Brain (organoid and tissue), 16 donors: ENCODE measurements at places on chromosomes 6 and 20. TPM values are rescaled to one million over a fixed set of nuclear protein-coding genes. Genes with fewer than 3 reads are reported as not detected.
A peak's percentile ranks its signal among the peaks of the same experiment; 100 is the strongest.

DNAAF9 gene
- 10.5 TPM for polyA plus RNA-seq

MPIG6B gene
- 0.39 TPM for polyA plus RNA-seq

PLCB4 gene
- polyA plus RNA-seq, result 7.5 TPM

BPIFB1 gene
- polyA plus RNA-seq, result not detected

PRKN gene
- 1.4 TPM for polyA plus RNA-seq

LATS1 gene
- 12.0 TPM for polyA plus RNA-seq

DNA sequence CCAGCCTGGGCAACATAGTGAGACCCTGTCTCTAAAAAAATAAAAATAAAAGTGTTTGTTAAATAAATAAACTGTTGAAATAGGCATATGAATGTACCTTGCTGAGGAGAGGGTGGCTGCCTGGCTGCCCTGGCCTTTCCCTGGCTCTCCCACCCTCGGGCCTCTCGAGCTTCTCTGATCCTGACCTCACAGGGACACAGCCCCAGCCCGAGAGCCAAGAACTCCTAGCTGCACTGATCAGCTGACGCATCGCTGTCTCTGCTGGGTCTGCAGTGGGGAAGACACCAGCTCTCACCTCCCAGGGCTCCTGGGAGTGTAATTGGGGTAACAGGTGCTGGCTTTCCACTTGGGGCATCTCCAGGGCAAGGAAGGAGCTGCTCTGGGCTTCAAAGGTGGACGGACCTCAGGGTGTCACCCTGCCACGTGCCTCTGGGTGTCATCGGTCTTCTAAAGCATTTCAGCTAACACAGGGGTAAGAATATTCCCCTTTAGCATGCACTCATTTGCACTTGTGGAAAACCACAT lies 6.9 kb downstream of the TCF15 start:
- no peak for DNase-seq

DNA sequence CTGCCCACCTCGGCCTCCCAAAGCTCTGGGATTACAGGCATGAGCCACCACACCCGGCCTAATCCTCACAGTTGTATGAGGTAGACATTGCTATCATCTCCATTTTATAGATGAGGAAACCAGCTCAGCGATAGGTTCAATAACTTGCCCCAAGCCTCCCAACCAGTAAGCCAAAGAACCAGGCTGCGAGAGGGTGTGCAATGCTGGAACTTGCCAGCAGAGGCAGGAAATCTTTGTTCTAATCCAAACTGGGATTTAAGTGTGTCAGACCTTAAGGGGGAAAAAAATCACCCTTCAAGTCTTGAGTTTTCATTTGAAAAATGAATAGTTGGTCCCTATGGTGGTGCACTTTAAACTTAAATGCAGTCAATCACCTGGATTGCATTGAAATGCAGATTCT lies 20.1 kb upstream of the RNGTT start:
- peak; percentile 35 for DNase-seq

GRCh38 chr6:112252571-112253497 lies 1.5 kb downstream of the LAMA4 start:
- DNase-seq, result no peak

DNA sequence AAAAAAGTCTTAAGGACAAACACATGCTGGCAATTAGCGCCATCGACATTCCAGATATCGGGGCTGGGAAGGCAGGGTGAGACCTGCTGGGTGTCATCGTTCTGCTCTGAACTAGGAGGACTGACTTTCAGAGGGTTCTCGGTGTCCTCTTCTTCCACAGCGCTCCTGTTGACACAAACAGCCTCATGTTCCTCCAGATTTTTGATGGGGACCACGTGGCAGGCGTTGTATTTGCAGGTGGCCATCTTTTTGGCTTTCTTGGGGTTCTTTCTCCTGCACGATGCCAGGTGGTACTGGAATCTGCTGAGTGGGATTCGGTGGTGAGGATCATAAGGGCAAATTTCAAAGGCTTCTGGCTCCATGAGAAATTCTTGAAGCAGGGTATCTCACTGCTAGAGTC lies 469 bp downstream of the GTSF1L start:
- no peak for DNase-seq

DNA sequence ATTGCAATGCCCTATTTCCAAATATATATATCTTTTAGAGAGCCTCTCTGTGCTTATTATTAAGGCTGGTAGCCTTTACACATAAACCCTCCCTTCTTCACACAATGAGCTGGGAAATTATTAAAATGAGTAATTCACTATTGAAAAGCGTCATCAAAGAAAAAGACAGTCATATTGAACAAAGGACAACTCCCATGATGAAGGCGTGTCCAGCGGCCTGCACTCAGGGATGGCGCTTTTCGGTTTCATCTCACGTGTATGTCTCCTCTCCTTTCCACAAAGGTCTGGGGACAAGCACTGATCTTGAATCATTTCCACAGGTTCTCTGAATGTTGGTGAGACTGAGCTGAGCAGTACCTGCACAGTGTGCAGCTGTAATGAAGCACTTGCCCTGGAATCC lies 3.5 kb downstream of the SERPINB9 start:
- DNase-seq, result no peak

- DNase-seq, result peak; percentile 68
Measured at GRCh38 chr6:142946924-142947713, 2.1 kb upstream of the HIVEP2 start.

GRCh38 chr6:92469186-92469828 lies 950.1 kb downstream of the EPHA7 start:
- no peak for DNase-seq

DNA sequence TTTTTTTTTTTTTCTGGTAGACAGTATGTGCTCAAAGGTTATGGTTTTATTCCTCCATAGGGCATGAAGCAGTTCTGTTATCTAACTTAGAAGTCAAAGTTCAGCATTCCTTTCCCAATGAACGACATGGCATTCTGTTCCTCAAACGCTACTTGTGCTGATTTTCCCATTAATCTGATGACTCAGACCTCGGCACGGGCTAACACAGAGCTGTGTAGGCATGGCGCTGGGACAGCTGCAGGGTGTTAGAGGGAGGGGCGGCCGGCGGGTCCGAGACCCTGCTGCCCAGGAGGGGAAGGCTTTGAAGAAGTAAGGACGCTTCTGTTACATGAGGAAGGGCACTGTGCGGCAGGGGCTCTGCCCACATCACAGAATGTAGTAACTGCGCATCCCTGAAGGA lies 93.6 kb upstream of the AGPAT4 start:
- no peak for DNase-seq

DNA sequence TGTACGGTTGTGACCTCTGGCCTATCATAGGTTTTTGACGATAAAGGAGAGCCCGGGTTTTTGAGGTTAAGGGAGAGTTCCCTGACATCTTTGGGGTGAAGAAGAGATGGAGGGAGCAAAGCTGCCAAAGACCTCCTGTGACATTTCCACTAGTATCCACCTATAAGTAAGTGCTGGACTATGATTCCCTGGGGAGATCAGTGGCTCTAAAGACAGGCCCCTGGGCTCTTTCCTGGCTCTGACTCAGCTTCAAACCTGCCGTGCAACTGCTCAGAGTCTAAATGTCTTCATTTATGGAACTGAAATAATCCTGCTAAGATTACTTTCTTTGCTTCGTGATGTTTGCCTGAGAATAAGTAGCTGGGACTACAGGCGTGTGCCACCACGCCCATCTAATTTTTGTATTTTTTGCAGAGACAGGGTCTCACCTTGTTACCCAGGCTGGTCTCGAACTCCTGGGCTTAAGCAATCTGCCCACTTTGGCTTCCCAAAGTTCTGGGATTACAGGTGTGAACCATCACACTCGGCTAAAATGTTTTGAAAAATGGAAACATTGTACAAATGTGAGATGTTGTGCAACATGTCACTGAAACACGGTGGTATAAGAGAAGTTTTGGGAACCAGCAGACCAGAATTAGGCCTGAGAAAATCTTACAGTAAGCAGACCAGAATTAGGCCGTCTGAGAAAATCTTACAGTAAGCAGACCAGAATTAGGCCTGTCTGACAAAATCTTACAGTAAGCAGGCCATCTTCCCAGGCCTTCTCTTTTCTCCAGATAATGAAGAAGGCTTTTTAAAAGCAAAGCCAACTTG lies 1.1 kb upstream of the PAQR8 start:
- no peak for DNase-seq

DNA sequence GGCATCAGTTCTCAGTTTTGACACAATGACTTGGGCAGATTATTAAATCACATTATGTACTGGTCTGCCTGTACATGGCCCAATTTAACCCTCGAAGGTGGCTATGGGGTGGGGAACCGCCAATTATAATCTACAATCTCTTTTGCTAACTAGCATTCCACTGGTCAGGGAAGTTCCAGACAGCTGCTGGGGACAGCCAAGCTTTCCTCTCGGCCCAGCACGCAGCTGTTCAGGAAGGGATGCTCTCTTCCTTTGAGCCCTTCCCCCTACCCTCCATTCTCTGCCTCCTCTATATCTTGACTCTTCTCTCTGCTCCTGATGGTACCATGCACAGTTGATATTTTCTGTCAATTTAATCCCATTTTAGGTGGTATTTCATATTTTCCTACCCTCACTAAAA lies 233.5 kb upstream of the AGPAT4 start:
- no peak for DNase-seq

DNA sequence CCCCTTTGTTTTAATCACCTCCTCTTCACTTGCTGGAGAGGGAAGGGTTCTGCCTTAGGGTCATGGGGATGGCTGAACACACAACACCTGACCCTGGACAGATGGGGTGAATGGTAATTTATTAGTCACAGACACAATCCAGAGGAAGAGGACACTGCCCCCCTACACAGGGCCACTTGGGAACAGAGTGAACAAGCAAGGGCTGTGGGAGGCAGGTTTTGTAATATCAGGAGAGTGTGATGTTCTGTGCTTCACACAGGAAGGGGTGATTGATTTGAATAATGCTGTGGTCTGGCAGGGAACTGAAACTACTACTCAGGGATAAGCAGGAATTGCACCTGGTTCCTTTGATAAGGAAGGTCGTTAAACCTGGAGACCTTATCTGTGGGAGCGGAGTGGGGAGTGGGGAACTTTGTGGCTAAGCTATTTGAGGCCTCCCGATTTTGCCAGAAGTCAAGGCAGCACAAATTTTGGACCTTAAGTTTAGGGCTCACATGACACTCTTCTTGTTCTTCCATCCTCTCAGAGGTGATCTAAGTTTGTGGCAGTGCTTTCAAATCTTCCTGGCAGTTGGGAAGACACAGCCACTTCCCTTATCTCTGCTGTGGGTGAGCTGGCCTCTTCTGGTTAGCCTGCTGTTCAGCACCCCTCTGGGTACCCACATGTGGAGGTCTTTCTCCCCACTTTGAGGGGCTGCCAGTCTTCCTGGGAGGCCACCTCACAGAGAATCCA lies 77.8 kb downstream of the CD164 start:
- DNase-seq, result no peak

DNA sequence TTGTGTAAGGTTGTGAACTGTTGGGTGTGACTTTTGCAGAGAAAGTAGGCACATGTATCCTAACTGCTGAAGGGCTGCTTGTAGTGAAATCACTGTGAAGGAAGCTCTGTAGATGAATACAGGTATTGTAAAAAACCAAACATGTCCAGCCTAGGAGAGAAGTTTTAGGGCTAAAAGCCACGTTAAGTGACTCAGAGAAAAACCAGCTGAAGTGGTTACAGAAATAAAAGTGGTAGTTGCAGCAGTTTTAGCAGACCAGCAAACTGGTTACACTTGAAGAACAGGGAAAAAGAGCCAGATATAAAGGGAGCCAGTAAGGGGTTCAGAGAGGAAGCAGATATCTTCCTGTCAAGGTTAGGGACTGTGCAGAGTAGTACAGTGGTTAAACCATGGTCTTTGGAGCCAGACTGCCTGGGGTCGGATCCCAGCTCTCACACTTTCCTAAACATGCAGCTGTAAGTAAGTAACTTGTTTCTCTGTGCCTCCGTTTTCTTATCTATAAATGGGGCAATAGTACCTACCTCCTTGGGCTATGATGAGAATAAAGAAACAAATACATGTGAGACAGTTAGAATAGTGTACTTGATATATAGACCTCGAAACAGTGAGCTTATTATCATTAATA lies 33.8 kb upstream of the RNF8 start:
- no peak for DNase-seq

GRCh38 chr6:125546841-125547251 lies 202.6 kb upstream of the HEY2 start:
- peak; percentile 88 for DNase-seq

DNA sequence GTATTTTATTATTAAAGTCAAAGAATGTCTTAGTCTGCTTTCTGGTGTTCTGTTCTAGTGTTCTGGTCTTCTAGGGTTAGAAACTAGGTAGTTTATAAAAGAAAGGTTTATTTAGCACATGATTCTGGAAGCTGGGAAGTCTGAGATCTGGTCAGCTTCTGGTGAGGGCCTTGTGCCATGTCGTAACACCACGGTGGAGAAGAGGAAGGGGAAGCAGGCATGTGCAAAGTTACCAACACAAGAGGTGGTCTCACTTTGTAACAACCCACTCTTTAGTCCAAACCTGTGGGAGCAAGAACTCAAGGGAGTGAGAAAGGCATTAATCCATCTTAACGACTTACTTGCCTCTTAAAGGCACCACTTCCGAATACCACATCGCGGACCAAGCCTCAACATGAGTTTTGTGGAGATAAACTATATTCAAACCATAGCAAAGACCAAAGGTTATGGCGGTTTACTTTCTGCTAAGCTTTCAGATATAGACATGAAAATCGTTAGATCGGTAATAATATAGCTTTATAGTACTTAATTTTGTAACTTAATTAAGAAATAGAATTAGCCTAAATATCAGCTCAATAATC lies 99.4 kb downstream of the NCOA3 start:
- no peak for DNase-seq

DNA sequence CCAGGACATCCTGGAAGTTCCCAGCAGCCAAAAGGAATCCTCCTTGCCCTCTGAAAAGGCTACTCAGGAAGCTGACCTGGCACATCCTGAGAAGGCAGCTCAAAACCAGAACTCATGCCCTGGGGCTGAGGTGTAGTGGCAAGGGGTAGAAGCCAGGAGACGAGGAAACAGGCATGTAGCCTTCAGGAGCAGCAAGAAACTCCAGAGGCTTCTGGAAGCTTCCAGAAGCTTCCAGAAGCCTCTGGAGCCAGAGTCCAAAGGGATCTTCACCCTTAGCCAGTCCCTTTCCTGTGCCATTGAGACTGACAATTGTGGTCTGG lies 43.9 kb downstream of the BMP7 start:
- DNase-seq, result no peak

DNA sequence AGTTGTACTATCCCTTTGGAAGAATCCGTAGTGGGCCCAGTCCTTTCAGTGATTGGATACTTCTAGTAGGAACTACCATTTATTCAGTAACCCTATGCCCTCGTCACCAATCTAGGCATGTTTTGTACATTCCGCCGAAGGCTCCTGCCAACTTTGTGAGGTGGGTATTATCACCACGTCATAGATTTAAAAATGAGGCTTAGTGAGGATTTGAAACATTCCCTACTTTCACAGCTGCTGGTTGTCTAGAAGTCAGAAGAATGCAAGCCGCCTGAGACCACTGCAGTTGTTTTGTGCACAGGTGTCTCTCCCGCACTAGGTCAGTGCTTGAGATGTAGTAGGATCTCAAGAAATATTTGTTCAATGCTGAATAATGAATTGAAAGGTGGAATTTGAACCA lies 32.6 kb downstream of the ENPP1 start:
- DNase-seq, result no peak

GRCh38 chr6:44254191-44255104 lies 2.9 kb downstream of the SLC35B2 start:
- no peak for DNase-seq
